NCI-H187 (cell line): ENCODE measurements at places on chromosomes 3 and 15.
A peak's percentile ranks its signal among the peaks of the same experiment; 100 is the strongest.

- no peak for DNase-seq
These were observed 229.6 kb downstream of the GBE1 start for GRCh38 chr3:81531846-81532245.

DNA sequence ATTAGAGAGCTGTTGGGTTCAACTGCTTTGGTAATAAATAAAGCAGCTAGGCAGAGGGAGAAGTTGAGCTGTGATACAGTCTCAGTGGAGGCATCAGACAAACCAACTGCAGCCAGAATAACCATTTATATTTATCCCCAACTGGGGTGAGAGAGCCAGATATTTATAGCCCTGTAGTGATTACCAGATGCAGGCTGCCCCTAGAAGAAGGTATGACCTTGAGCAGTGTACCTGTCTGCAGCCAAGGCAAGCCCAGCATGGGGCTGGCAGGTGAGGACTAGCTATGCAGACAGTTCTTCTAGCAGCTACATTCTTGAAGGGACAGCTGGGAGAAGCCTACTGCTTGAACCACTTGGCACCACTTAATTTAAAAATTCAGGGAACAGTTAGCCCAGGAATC, 144.4 kb upstream of the EPHA3 start:
- DNase-seq: no peak

- DNase-seq: no peak
These were observed 445.3 kb upstream of the ROBO1 start for GRCh38 chr3:80213086-80213485.

GRCh38 chr15:30929982-30930381, 26.3 kb downstream of the FAN1 start:
- DNase-seq: no peak

DNA sequence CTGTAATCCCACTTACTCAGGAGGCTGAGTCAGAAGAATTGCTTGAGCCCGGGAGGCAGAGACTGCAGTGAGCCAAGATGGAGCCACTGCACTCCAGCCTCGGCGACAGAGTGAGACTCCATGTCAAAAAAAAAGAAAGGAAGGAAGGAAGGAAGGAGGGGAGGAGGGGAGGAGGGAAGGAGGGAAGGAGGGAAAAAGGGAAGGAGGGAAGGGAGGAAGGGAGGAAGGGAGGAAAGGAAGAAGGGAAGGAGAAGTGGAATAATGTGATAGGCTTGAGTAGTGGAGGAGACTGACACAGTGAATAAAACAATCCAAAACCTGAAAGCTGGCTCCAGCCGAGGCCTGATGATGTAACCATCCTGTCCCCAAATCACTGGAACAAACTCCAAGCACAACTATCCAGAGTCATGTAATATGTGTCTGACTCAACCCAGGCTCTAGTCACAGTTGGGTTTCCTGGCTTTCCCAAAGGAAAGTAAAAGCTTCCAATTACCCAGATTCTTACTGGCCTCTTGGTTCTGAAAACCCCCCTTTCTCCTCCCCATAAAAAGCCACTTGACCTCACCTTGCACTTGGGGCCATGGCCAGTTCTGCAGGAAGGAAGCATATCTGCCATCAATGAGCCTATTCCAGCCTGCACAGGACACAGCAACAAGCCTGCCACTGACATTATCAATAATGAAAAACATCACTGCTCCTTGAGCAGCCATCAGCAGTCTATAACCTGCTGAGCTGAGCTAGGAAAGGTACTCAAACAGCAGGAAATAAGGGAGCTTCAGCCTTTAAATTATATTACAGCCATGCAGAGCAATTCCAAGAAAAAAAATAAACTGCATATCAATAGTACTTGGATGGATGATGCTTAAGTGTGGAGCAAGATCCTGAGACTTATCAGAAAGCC, 48.3 kb downstream of the MB21D2 start:
- DNase-seq: no peak

GRCh38 chr3:133932009-133932408, 36.3 kb upstream of the RAB6B start:
- DNase-seq: no peak

GRCh38 chr3:44125246-44125645, 116.4 kb upstream of the TOPAZ1 start:
- no peak for DNase-seq

- no peak for DNase-seq
These were observed 1099.3 kb upstream of the EPHA6 start for GRCh38 chr3:95715128-95715527.

DNA sequence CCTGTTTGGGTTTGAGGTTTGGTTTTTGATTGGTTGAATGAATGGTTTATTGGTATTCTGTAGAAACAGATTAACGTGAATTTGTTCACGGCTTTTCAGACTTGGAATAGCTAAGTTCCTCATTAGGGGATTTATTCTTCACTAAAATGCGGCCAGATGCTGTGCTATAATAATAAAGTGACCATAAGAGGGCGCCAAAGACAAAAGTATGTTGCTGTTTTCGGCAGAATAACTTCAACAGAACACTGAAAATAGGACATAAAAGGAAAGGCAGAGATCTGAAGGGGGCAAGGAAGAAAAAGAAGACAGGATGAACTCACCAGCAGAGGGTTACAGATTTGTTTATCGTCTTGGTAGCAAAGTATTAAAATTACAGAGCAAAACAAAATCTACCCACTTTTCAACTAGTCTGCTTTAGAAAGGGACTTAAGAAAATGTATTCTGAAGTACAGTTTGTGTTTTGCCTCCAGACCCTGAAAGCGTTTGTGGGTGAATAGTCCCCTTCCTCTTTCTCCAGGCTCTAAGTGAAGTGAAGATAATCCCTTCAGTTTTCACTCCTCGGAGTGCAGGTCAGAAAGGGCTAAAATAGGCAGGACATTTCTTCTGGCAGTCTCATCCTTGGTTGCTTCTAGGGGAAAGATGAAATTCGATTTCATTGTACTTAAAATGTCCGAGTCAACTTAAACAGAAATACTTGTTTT, 147.6 kb downstream of the IL20RB start:
- peak; percentile 29 for DNase-seq

DNA sequence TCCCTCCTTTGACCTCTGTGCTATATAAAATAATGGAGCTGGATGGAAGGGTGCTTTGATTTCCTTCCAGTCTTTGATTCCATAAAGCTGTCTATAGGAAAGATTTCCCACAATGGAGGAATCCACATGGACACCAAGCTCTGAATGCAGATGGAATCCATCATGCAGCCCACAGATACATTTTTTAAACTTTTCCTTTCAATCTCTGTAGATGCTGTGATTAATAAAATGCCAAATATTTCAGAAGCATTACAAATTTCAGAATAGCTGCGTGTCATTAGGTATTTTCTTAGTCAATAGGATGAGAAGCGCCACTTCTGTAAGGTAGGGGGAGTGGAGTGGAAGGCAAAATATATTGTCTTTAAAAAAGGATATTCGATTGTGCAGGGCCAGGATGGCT, 489.0 kb downstream of the NTRK3 start:
- DNase-seq: no peak

GRCh38 chr15:69730281-69731080, 277.9 kb downstream of the RPLP1 start:
- no peak for DNase-seq

DNA sequence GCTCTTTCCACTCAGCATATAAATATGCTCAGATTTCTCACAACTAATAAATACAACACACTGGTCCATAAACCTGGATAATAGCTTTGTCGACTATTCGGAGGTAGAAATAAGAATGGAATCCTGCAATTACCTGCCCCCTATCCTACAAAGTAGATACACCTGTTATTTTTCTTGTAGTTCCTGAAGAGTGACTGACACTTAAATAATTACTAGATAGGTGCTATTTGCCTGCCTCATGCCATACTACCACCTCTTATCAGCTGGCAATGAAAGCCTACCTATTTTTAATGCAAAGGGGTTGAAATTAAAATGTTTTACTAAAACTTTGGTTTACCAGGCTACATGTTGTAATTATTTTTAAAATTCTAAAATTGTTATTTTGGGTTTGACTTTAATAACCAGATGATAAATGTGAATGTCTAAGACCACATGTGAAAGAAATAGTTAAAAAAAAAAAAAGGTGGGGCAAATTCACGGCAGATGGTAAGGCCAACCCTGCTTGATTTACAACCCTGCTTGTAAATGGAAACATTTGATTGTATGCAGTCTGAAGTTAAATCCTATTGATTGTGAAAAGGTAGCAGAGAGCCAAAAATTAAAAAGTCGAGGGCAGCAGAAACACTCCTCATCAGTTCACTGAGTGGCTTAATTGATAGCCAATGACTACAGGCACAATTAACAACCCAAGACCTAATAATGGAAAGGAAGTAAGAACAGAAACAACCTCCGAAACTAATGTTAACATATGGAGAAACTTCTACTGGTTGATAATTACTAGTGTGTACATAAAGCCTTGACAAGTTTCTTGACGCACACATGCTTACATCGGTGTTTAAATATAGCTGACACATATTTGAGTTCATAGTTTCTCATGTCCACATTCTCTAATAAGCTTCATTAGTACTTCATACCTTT, 8.9 kb downstream of the PEAK1 start:
- no peak for DNase-seq

DNA sequence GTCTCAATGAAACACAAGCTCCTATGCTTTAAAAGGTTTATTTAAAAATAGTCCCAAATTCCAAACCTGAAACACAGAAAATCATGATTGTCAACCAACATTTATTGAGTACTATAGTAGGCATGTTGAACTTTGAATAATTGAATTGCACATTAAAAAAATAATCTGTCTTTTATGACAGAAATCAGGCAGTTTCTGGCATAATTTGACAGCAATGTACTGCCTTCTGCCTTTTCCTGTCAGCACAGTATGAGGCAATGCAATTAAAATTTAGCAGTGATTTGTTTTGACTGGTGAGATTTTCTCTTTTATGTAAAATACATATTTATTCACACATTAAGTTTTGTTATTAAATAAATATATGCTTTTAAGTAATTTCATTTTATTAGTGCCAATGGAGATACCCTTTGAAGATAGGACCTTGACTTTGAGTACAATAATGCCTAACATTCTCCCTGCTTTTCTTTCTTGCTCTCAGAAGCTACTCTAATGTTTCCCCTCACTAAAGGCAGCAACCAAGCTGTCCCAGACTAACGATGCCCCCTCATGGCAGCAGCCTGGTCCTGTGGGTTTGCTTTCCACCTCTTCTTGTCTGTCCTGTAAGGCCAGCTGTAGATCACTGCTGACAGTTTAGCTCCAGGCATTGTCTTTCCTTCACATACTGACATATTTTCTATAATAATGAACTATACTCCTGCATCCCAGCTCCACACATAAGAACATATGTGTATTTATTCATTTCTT, 346.7 kb downstream of the IL20RB start:
- DNase-seq: no peak

GRCh38 chr3:197495059-197495455, 60.7 kb downstream of the BDH1 start:
- no peak for DNase-seq

- no peak for DNase-seq
These were observed 654.6 kb upstream of the LMCD1 start for GRCh38 chr3:7847021-7847420.

GRCh38 chr3:19346759-19347158, 198.4 kb downstream of the KCNH8 start:
- DNase-seq: no peak

- DNase-seq: no peak
These were observed 609 bp downstream of the RNF13 start for GRCh38 chr3:149813367-149814281.

- DNase-seq: no peak
These were observed 67.4 kb upstream of the TAMM41 start for GRCh38 chr3:11914041-11914440.

GRCh38 chr3:139430493-139430892, 41.0 kb upstream of the COPB2 start:
- DNase-seq: no peak

DNA sequence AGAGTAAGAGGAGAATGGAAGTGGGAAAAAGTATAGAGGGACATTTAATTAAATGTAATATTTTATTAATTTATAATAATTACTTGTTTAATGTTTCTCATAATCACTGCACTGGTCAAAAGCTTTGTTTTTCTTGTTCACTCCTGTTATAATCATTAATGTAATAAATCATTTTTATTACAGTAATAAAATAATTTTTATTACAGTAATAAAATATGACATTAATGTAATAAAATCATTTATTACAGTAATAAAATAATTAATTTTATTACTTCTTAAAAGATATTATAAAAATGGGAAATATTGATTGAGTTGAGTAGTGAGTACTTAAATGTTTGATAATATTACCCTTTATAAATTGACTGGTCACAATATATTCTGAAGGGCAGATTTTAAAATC, 181.1 kb upstream of the SOX2 start:
- no peak for DNase-seq

GRCh38 chr3:143301031-143301901, 181.7 kb downstream of the CHST2 start:
- DNase-seq: no peak

DNA sequence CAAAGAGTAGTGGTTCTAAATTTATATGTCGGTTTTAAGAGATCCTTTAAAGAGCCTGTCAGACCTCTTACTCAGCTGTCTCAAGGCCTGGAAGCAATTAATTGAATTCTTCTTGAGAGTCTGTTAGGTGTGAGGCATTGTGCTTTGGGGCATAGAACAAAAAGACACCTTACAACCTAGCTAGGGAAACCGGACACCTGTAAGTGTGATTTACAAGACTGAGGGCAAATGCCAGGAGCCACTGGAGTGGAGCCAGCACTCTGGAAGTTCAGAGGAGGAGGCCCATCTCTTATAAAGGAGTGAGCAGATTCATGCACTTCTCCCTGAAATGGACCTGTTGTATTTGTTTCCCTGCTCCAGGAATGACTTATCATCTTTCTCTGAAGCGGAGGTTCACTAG, 97.7 kb upstream of the NUDT16 start:
- DNase-seq: no peak

DNA sequence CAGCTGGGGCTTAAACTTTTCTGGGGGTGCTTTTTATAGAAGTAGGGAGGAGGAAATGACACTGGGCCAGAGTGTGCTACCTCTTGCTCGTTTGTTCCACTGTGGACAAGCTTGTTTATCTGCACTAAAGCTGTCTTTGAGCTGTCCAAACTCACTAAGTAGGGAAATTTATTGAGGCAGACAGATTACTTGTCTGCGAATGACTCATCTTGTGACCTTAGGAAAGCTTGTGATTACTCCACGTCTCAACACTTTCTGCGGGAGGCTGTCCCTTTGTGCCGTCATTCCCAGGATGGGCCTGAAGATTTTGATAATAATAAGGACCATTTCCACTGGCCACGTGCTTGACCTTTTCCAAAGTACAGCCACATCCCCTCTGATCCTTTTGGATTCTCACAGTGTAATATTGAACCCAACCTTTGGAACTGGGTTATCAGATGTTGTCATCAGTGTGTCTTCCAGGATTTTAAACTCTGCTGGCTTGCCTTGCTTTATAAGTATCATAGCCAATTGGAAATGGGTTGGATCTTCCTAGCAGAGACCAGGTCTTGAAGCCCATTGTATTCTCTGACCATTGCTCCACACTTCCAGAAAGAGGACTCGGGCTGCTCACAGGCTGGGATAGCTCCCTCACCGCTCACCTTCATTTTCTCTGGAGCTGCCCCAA, 84.7 kb downstream of the AGBL1 start:
- DNase-seq: no peak

DNA sequence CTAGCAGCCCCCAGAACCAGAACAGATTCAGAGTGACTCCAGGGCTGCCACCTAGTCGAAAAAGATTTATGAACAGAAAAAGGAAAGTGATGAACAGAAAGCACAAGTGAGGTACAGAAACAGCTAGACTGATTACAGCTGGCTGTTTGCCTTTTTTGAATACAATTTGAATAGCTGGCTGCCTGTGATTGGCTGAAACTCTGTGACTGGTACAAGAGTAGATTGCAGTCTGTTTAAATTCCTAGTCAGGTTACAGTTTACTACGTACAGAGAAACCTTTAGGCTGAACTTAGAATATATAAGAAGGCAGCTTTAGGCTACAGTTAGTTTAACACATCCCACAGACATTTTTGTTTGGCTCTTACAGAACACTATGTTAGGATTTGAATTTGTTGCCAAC, 10.0 kb downstream of the CCDC13 start:
- DNase-seq: no peak
